ENCODE measurements at places on chromosomes 3 and 15.
A peak's percentile ranks its signal among the peaks of the same experiment; 100 is the strongest.

DNA sequence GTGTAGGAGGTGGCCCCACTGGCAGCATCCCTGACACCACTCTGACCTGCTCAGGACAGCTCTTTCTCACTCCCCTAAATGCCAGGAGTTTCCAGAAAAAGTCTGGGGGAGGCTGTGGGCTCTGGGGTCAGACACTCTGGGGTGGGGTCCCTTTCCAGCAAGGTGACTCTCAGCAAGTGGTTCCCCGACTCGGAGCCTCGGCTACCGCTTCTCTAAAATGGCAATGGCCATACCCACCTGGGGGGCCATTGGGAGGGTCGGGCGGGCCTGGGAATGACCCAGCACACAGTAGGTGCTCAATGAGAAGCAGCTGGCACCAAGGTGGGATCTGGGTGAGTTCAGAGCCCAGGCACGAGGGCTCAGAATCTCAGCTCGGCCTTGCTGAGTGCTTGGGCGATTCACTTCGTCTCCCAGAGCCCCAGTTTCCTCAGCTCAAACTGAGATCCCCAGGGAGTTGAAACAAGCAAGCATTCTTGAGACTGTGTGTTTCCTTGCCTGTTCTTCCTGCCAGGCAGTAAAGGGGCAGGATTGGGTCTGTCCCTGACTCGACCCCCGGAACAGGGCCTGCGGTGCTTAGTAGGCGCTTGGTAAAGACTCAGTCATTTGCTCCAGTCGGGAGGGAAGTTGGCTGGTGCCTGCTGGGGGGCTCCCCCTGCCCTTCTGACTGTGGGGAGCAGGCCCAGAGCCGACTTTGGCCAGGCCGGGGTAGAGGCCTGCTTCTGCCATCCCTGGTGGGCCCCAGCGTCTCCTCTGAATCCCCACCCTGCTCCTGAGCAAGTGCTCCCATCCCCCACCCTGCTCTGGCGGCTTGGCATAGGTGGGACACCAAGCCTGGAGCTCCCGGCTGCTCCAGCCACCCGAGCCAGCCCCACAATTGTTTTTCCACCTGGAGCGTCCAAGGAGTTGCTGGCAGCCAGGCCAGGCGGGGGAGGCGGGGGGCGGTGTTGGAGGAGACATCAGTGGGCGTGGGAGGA, 32.9 kb upstream of the FBLN2 start:
- DNase-seq: no peak

DNA sequence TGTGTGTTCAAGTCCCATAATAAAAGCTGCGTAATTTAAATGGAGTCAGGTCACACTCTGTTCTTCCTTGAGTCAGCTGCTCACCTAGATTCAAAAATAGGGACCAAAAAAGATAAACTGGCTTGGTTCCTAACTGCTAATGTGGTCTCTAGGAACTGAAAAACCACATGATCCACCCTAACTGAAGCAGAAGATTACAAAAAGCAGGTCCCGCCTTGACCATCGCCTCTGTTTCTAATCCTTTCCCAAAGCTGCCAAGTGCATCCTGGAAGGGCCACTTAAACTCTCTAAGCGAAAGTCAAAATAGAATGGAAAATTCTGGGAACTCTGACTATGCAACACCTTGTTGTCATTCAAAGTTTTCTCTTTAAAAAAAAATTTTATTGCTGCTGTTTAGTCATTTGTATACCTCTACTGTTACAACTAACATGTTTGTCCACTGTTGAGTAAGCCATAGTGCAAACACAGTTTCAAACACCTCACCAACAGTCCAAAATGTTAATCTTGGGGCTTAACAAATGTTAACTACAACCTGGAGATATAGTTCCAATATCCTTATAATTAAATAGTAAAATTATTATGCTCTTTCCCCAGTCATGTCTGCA, 88.9 kb upstream of the THBS1 start:
- no peak for DNase-seq

DNA sequence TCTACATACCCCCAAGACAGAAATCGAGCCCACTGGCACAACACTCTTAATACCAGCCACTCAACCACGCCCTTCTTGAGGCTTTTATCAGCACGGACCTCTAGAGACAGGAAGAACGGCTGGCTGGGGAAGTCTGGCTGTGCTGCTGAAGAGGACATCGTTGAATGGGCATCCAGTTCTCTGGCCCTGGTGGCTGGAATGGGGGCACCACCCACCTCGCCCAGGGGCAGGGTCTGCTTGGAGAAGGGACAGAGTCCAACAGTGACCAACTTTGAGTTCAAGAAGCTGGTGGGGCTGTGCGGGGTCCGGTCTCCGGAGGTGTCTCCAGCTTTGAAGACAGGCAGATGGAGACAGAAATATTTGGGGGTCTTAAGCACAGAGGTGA, 77.5 kb downstream of the ATP10A start:
- DNase-seq: no peak

GRCh38 chr15:90423801-90424319, 35.8 kb downstream of the IQGAP1 start:
- DNase-seq: no peak

DNA sequence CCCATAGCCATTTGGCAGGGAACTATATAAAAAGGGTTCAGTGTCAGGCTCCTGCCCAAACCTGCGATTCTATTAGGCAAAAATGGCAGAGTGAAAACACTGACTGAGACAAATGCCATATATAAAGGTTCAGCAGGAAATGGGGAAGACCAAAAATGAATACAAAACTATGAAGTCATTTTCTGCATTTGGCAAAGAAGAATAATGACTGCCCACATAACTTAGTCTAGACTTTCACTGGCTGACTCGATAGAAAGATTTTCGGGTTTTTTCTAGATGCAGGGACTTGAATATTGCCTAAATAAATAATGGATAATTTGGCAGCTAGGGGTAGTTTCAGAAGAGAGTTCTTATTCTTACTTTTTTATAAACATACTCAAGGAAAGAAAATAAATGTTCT, 178.0 kb downstream of the TPRG1 start:
- DNase-seq: no peak

- no peak for DNase-seq
Observed at GRCh38 chr3:63876260-63876659, 12.6 kb downstream of the ATXN7 start.

- peak; percentile 77 for DNase-seq
Observed at GRCh38 chr15:76987896-76988860, 6.7 kb upstream of the PSTPIP1 start.

GRCh38 chr15:73560501-73561117, 72.6 kb downstream of the NPTN start:
- peak; percentile 34 for DNase-seq

GRCh38 chr3:5141760-5142159, 19.7 kb downstream of the ARL8B start:
- DNase-seq: no peak

- no peak for DNase-seq
Observed at GRCh38 chr15:56971571-56971970, 53.1 kb downstream of the TCF12 start.

DNA sequence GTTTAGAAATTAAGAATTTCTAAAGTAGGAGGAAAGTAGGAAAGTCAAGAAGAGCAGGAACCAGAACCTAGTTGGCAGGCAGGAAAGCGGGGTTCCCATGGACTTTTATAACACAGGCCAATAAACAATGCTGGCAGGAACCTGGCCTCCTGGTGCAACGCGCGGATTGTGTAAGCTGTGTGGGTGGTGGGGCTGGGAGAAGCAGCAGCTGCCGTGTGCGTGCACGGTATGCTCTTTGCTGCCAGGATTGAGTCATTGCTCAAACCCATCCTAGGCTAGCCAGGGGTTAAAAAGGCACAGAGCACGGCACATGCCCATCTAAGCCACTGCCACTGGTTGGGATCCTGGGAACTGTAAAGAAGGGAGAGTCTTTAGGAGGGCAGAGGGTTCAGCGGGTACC, 209.9 kb upstream of the RGMA start:
- DNase-seq: no peak

DNA sequence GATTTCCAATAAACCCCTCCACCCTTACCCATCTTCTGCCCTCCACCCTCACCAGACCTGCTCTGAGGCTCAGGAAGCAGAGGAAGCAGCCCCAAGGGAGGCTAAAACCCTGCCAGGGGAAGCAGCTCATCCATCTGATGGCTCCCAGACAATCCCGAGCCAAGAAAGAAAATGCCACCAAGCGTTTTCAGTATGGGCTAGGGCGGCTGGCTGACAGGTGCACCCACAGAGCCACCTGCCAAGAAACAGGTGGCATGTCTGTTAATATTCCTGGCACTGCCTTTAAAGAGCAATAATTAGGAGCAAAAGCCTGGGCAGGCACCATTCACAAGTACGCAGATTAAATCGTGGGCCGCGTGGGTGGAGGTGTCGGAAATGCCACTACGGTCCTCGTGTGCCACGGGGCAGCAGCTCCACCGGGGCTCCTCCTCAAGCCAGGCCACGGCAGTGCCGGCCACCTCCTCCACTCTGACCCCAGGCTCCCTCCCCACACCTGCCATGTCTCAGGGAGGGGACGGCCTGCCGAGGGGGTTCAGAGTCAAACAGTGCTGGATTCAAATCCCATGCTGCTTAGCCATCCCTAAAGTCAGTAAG, 23.9 kb upstream of the GRIP2 start:
- no peak for DNase-seq

GRCh38 chr3:191085091-191085490, 114.0 kb upstream of the OSTN start:
- DNase-seq: no peak

DNA sequence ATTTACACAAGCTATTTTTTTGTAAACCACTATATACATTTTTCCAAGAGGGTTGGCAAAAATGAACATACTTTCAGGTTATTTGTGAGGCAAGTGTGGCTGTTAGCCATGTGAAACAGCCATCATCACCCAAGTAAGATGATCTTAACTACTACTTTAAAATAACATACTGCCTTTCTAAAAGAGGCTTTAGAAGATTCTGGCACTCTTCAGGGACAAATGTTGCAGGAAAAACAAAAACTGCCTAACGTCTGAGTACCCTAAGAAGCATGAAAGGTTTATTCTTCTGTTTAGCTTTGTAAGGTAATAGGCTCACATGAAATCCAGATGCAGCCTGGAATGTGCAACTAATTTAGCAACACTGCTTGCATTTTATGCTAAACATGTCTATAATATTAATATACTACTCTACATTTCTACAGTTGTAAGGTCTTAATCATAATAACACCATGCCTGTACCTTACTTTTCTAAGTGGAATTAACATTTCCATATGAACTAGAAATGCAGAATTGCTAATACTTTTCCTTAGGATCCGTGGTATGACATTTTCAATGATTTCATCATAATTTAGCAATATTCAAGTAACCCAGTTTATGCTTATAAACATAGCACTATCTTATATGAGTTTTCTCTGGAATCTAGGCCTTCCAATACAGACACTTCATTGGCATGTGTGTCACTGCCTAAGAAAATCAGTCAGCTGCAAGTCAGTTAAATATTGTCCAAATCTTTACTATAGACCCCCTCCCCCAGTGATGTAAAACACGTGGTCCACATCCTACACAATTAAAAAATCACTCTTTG, 4.5 kb upstream of the LSAMP start:
- no peak for DNase-seq

DNA sequence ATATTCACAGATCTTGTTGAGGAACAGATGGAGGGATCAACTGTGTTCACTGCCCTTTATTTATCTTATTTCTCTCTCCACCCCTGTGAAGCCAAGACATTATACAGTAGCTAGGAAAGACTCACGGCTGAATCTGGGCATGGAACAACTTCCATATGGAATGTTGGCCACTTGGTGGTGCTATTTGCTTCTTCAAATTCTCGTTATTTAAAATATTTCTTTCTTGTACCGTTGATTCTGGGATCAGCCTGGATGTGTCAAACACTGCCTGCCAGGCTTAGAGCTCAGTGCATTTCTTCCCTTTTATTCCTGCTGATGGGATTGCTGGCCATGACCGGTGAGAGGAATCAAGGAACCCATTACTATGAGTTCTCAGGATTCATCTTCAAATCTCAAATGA, 17.5 kb upstream of the GASK1A start:
- no peak for DNase-seq

DNA sequence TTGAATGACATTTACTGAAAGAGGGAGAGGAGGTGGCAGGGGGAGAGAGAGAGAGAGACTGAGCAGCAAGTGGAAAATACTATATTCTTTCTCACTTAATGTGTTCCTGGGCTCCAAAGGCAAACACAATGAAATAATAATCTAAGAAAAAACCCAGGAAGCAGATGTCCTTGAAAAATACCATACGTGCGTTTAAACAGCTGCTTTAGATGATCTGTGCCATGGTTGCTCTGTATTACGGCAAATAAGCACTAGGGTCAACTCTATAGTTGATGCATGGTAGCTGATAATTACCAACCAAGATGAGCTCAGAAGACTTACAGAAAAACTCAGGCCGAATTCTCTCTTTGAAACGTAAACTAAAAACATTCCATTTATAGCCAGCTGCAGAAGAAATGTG, 410.3 kb upstream of the TBL1XR1 start:
- no peak for DNase-seq

- no peak for DNase-seq
Observed at GRCh38 chr3:30248423-30248822, 358.0 kb upstream of the TGFBR2 start.

- no peak for DNase-seq
Observed at GRCh38 chr3:143166376-143166775, 46.8 kb downstream of the CHST2 start.

DNA sequence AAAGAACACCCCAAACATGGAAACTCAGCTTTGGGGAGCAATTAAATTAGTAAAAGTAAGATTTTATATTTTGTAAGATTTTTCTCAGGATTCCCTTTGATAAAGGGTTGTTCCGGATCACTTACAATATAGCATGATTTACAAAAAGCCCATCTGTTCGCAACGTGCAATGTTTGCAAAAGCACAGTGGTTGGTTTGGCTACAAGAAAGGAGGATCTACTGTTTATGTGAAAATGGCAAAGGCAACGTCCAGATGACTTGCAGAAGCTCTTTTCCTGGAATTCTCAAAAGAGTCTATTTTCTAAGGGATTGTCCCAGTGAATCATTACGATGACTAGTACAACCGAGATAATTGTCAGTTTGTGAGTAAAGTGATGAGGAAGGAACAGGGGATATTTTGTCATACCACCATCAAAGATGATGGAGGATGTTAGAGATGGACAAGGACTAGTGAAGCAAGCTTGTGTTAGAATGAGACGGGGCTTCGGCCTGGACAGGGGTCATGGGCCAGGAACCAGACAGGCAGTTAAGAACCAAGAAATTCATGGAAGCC, 71.6 kb downstream of the CRYGS start:
- no peak for DNase-seq

DNA sequence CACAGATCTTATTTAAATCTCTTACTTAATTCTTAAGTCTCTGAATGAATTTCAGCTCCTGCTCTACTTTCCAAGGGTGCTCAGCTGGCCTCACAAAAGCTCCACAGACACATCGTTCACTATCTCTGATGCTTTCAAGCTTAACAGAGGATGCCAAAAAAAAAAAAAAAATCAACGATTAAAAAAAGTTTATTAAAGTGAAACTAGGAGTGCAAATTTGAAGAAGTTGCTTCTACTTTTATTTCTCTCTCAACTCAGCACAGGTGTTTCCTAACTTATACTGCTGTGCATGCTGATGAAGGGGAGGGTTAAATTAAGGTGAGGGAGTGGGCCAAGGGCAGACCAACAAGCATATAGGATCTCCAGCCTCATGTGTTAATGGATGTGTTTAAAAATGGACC, 157.2 kb downstream of the TIGIT start:
- DNase-seq: no peak

Measured in stimulated activated CD4-positive, alpha-beta T cell treated with anti-CD3 and anti-CD28 coated beads, Interleukin-12 subunit alpha, Interleukin-12 subunit beta, amount 100 ng/mL, for 48 hours (primary cell).